ENCODE measurements at places on chromosomes 4 and X.
A peak's percentile ranks its signal among the peaks of the same experiment; 100 is the strongest.

GRCh38 chr4:183807420-183808096, 97.5 kb upstream of the STOX2 start:
- DNase-seq = no peak

GRCh38 chr4:8762951-8763735, 108.5 kb downstream of the HMX1 start:
- peak; percentile 41 for DNase-seq

DNA sequence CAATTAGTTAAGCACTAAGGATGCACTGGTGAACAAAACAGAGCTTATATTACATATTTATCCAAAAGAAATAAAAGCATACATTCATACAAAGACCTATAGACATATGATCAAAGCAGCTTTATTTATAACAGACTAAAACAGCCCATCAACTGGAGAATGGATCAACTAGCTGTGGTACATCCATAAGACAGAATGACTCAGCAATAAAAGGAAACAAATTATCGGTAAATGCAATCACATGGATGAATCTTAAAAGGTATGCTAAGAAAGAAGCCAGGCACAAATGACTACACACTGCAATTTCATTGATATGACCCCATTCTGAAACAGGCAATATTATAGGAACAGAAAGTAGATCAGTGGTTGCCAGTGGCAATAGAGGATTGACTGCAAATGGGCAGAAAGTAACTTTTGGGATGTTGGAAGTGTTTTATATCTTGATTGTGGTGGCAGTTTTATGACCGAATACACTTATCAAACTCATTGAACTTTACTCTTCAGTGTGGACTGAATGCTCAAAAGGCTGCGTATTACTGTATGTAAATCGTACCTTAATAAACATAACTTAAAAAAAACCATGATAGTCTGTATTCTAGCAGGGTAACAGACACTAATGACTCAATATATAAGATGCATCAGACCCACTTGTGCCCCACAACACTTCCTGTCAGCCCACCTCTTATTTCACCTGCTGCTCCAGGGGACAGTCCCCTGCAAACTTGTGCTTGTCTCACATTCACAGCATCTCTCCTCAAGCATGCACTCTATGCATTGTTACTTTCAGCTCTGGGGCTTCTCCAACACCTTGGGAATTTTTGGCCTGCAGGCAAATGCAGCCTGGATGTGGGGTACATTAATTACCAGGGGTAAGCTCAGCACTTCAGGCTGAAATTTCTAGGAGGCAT, 59.1 kb downstream of the MID1IP1 start:
- DNase-seq = no peak

GRCh38 chr4:38381788-38382187, 282.2 kb upstream of the KLF3 start:
- DNase-seq = no peak

GRCh38 chrX:137747244-137748043, 181.5 kb downstream of the ZIC3 start:
- no peak for DNase-seq

DNA sequence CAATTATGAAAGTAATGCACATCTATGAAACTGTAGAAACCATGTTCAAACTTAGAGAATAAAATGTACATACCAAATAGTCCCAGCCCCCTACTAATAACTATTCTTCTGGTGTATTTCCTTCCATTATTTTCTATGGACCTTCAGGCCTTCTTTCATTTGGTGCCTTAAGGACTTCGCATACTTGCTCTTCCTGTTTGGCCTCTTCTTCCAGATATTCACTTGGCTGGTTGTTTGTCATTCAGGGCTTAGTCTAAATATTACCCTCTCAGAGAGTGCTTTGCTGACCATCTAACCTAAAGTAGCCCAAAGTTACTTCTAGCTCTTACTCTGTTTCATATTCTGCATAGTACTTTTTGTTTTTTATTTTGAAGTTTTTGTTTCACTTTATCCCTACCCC, 70.3 kb upstream of the ARMCX2 start:
- DNase-seq = no peak

- no peak for DNase-seq
Measured at GRCh38 chrX:115017455-115017854, at the start of gene IL13RA2. Gene IL13RA2 (minus strand): TSS chrX:115017616. CDS start chrX:115017269, 347 bp downstream.

DNA sequence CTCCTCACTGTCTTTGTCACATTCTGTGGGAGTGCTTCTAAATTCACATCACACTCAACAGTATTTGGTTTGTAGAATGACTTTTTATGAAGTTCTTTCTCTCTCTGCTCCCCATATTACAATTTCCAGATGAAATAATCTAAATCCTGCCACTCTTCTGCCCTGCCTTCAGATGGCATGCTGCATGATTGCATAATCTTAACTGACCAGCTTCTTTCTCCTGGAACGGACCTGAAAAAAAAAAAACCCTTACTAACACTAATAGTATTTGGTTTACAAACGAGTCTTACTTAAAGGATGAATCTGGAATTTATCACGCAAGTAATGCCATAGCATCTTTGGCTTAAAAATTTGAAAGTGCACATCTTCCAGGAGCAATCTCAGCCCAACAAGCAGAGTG, 272.3 kb downstream of the NAF1 start:
- no peak for DNase-seq

- no peak for DNase-seq
Measured at GRCh38 chr4:94757192-94758140, at the start of gene BMPR1B. Gene BMPR1B (plus strand): TSS chr4:94757955. CDS start chr4:95104425, 346,470 bp downstream.

DNA sequence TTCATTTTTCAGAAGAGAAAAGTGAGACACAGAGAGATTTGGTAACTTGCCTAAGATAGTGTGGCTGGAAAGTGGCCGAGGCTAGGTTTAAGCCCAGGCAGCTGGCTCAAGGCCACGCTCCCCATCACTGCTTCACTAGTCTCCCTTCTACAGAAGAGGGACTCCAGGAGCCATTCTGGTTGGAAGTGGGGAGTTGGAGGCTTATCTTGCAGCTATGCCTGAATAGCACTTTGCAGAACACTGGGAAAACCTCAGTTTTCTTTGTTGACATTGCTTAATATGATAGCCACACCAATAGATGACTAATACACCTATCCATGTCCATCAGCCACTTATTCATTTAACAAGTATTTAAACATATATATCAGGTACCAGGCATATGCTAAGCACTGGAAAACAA, 18.5 kb downstream of the LRRC66 start:
- DNase-seq = no peak

GRCh38 chrX:9420275-9421265, 44.3 kb upstream of the TBL1X start:
- DNase-seq = no peak

DNA sequence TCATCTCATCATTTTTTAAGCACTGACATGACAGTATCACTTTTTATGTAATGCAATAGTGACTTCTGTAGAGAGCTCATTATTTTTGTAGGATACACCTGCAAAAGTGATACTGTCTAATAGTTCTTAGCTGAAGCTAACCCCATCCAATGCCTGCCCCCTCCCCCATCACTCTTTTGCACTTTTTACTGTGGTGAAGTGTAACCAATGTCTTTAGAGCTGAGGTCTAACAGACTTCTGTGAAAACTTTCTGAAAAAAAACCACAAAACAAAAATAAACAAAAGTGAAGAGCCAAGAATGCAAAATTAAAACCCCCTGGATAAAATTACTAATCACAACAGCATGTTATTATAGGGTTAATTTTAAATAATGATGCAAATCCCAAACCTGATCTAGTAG, 301.1 kb downstream of the ANK2 start:
- no peak for DNase-seq

DNA sequence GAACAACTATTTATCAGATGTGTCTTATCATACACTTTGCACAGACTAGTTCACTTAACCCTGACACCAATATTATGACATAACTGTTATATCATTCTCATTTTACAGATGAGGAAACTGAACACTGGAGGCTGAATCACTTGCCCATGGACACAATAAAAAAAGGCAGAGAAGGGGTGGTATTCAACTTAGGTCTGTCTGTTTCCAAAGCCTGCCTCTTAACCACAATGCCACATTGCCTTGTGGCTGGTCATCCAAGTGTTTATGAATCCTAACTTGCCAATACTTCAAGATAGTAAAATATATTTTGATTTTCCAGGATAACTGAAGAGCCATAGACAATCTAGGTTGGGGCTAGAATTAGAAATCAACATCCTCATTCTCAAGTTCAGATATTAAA, 327.8 kb downstream of the NR3C2 start:
- no peak for DNase-seq

GRCh38 chr4:23885943-23886590, 3.8 kb downstream of the PPARGC1A start:
- DNase-seq = no peak

DNA sequence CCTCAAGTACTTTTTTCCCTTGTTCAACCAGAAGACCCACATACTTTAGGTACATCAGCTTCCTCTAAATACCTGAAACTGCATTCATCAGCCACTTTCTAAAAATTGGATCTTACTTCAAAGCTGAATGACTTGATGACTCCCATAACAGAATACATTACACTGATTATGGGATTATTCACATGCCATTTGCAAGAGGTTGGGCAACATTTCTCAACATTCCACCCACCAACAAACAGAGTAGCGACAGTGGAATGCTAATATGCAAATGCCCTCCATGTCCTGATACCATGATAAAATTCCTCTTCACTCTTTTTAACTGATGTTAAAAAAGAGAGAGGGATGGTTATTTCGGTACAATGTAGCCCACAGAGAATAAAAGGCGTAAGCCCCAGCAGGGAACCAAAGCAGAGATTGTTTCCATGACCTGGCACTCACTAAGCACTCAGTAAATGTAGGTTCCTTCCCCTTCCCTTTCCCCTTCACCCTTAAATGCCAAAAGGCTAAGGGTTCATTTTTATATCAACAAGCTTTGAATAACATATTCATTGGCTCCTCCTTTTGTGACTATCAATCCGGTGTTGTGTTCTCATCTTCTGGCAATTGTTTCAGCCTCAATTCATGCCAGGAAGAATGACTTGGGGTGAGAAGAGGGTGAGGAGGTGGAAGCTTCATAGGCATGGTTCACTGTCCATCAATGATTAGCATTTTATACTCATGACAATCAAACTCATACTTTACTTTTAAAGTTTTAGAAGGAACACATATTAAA, 317.2 kb downstream of the DHX15 start:
- DNase-seq = no peak

DNA sequence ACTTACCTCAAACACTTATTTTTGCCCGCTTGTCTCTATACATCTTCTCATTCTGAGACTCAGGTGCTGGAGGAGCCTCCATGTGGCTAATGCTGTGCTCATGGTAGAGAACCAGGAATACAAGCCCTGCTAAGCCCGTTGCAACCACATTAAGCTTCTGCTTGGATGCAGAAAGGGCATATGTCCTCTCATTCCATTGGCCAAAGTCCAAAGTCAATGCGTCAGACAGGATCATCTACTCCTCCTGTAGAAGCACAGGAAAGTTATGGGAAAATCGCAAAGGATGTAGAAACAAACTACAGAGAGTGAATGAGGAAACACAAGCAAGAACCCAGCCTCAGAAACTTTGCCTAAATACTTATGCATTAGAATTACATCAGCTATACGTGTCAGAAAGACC, 124.5 kb upstream of the AGA start:
- no peak for DNase-seq

DNA sequence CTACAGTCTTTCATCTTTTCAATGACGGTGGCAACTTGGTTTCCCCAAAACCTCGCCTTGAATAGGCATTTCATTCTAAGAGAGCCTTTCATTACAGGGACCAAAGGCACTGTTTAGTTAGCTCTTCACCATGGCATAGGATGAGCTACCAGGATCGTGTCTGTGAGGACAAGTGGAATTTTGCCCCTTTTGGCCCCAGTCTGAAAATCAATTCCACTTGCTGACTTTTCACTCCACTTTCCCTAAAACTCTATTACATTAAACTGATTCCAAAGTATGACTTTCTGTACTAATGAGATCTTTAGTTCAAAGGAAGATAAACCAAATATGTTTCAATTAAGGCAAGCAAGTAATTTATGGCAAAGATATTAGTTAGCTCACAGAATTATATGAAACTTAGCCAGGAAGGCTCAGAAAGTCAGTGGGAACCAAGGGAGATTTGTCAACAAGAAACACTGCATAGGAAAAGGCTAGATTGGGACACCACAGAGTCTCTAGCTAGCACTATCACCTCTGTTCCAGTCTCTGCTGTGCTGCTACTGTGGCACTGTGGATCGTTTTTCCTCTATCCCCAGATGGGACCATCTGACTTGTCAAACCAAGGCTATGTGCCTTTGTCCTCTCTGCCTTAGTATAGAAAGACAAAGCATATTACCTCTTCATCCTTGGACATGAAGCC, 145.6 kb downstream of the SLC7A11 start:
- DNase-seq = no peak

DNA sequence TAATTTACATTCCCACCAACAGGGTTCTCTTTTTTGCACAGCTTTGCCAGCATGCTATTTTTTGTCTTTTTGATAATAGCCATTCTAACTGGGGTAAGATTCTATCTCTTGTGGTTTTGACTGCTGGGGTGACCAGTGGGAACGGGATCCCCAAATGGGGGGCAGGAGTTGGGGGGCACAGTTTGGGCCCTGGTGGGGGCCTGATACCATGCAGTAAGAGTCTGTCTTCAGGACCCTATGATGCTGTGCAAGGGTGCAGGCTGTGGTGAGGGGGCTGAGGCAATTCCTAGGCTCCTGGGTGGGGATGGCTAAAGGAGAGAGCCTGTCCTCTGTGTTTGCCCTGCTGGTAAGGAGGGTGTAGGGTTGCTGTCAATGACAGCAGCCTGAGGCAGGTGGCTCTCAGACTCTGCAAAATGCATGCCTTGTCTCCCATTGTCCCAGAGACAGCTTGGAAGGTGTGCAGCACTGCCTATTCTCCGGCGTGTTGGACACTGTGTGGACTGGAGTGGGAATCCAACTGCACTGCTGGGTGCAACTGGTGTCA, 172.7 kb upstream of the ARHGAP24 start:
- no peak for DNase-seq

DNA sequence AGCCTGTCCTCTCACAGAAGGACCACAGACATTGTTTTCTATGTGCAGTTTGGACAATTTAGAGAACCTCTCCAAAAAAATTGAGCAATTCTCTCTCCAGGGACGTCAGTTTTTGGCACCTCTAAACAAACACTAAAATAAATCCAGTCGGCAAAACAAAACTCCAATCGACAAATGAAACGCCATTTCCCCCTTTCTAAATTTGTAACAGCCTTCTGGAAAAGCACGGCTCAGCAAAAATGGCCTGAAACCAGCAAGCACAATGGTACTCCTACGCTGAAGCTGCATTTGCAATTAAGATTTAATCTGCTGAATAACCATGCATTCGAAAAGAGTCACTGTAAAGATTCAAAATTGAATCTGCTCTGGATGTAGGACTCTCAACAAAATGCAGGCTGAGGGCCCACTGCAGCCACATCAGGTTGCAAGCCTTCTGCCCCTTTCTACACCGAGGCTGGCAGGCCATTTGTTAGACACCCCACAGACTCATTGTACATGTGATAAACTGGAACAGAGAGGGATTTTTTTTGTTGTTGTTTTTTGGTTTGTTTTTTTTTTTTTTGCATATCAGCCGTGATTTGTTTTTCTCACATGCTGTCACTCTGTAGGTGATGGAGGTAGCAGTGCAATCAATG, 79.9 kb upstream of the MAP3K15 start:
- DNase-seq = no peak

- no peak for DNase-seq
Measured at GRCh38 chrX:70553516-70553915, 108.9 kb downstream of the DLG3 start.

Measured in natural killer cell treated with Interleukin-12 subunit alpha and Interleukin-12 subunit beta and Interleukin-15 and Interleukin-18, amount 100 ng/mL, for 72 hours (primary cell).